Daoy (cell line): ENCODE measurements at places on chromosomes 13 and 19. TPM values are rescaled to one million over a fixed set of nuclear protein-coding genes. Genes with fewer than 3 reads are reported as not detected.

DNA sequence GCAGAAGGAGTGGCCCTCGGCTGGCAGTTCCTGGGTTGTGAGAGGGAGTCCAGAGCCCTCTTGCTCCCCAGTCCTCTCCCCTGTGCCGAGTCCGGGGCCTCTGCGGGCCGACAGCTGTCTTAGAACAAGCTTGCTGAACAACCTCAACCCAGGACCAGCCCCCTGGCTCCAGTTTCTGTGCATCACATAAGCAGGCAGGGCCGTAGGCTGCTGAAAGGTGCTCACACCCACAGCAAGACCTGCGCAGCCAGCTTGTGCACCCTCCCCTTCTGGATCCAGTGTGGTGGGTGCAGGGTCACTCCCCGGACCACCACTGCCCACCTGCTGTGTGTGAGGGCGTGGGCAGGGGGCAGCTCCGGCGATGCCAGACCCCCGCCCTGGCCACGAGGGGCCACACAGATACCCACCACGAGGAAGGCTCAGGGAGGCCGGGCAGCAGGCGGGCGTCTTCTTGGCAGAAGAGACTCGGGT, 25.2 kb upstream of the F7 start:
- DNase-seq = no peak

C19orf38 gene
- total RNA-seq = not detected in 2 replicates

TEX101 gene
- not detected in 2 replicates for total RNA-seq

CHAMP1 gene
- total RNA-seq = 5.2 and 11.8 TPM in 2 replicates

GRCh38 chr13:110018009-110018408, 231.6 kb upstream of the IRS2 start:
- DNase-seq = peak; percentile 44

GRCh38 chr19:55066107-55066709, 3.3 kb upstream of the RDH13 start:
- no peak for DNase-seq

DNA sequence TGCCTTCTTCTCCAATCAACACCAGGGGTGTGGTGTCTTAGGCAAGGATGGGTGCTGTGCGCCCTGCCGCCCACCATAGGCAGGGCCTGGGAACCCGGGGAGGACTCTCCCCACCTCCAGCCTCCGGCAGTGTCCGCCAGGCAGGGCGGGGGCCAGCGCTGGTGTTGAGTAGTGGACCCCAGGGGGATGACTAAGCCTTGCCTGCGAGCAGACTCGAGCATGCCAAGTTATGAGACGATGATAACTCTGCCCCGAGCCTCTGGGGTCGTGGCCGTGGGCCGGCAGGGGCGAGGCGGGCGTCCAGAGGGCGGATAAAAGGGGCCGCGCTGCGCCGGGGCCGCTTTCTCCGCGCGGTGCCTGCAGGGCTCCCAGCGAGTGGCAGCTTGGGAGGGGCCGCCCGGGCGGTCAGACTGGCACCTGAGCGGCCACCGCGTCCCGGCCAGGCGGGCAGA, at the start of gene MEDAG:
TSS of gene MEDAG (plus strand) at position 340 of the 452 bp plus-strand sequence. CDS start 245 bp downstream, outside the sequence.
- DNase-seq = peak; percentile 51

DNA sequence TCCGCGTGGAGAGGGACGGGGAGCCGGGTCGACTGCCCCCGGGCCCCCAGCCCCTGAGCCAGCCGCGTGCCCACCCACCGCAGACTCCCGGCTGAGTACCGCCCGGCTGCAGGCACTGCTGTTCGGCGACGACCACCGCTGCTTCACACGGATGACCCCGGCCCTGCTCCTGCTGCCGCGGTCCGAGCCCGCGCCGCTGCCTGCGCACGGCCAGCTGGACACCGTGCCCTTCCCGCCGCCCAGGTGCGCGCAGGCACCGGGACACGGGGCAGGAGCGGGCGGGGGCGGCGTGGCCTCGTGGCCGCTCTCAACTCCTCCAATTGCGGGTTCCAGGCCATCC, 1.6 kb downstream of the AMH start:
- peak; percentile 23 for DNase-seq

MEDAG gene
- 0.86 TPM in 1 of 2 replicates, not detected in the other for total RNA-seq

DNA sequence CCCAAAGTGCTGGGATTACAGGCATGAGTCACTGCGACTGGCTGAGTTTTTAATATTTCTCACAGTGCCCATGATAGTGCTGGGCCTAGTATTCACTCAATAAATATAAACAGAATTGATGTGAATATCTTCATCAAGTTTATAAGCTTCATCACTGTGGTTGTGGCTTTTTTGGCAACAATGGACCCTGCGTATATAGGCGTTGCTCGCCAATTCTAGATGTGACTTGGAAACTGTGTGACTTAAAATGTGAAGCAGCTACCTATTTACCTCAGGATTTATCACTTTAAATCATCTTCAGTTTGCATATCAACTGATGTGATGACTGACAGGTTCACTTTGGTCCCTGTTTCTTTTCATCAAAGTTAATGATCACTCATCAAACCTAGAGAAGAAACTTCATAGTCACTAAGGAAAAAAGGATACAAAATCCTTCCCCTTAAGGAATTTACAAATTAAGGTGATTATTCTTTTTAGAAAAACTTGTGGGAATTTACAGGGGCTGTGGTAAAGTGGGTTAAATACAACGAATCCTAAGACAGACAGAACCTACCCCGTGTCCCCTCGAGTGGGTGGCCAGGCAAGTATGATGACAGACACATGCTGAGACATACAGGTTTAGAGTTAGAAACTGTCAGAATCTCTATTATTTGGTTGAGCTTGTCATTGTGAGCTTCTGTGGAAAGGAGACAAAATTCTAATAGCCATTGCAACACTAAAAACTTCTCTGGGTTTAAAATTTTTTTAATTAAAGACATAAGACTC, 101.3 kb downstream of the AKAP11 start:
- no peak for DNase-seq

- peak; percentile 46 for DNase-seq
Observed at GRCh38 chr19:50242581-50242980, 39.2 kb downstream of the MYH14 start.

SLC6A16 gene
- not detected in 2 replicates for total RNA-seq
